ENCODE measurements at places on chromosomes 5 and 9.

DNA sequence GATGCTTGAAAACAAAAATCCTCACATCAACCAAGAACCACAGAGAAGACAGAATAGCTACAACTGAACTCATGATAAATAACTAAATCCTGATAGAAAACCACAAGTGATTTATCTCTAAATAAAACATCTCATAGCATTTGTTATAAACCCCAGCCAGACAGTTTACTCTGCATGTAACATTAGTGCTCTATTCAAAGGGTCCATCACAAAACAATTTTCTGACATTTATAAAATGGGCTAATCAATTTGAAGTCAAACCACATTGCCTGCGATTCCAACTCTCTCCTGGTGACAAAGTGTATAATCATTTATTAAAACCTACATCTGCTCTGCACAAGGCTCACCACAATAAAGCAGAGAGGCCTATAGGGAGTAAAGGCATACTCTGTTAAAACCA is 49.8 kb downstream of the UIMC1 start:
- no peak for DNase-seq

- no peak for DNase-seq
Observed at GRCh38 chr5:135310328-135310989, 88.6 kb downstream of the MACROH2A1 start.

DNA sequence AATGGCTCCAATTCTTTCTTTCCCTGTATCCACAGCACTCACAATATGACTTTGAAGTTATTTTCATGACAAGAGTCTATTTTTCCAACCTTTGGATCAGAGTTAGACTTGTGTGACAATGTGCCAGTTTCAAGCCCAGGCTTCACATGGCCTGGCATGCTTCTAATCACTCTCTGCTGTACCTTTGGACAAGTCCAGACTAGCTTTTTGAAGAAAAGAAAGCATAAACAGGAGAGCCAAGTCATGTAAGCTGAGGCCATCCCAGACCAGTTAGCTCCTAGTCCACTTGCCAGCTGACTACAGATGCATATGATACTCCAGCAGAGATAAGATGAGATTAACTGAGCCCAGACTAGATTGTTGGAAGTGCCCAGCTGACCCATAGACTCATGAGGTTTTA is 513.6 kb upstream of the C9orf72 start:
- DNase-seq: no peak

DNA sequence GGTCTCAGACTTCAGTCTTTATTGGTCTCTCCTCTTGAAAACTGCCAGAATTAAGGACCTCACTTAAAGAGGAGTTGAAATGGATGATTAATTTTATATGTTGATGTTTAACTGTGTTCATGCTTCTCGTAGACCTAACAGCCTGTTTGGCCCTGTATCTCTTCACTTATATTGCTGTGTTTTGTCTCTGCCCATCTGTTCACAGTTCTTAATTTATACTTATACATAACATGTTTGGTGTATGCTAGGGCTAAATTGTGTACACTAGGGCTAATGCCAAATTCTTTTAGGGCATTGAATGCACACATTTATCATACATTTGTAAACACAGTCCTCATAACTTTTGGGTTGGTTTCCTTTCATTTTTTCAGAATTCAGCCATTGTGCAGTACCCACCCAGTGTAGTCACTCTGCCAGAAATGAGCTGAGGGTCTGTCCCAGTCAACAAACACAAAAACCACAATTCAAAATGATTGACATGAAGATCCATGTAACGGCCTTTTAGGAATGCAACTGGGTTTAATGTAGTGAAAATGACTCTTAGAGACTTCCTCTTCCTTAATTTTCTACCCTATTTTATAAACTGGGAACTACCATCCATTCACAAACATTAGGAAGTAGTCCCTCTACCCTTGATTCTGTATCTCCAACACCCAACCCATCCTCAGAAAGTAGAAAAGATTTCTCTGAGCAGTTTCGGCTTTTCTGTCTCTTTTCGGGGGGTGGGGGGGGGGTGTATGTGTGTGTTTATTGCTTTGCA is 668.8 kb upstream of the KLF4 start:
- DNase-seq: no peak

- DNase-seq: no peak
Observed at GRCh38 chr5:93909356-93909755, 168.0 kb upstream of the POU5F2 start.

- DNase-seq: no peak
Observed at GRCh38 chr9:35917261-35917660, 8.0 kb downstream of the SPAAR start.

DNA sequence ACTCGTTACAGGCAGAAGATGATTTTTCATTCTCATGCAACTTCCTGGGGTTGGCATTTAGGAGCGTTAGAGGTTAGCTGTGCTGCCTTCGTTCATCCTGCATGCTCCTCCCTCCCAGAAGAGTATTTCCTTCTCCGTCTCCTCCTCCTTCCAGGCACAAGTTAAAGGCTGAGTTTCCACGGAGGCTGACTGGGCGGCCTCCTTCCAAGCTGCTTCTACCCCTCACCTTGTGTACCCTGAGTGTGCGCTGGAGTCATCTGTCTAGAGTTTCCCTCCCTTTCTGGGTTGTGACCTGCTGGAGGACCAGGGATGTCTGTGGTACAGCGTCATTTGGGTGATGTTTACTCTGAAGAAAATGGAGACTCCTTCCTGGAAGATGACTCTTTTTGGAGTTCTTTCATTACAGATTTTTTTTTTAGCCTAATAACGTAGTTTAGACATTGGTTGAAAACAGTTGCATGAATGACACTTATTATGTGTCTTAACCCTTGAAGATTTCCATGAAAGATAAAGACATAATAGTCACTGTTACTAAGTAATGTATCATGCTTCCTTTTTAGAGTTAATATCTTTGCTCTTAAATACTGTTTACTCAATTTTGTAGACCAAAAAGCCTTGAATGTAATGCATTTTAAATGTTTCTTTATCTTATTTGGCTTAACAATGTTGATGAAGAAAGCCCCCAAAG is 146.9 kb downstream of the TENT4A start:
- no peak for DNase-seq

DNA sequence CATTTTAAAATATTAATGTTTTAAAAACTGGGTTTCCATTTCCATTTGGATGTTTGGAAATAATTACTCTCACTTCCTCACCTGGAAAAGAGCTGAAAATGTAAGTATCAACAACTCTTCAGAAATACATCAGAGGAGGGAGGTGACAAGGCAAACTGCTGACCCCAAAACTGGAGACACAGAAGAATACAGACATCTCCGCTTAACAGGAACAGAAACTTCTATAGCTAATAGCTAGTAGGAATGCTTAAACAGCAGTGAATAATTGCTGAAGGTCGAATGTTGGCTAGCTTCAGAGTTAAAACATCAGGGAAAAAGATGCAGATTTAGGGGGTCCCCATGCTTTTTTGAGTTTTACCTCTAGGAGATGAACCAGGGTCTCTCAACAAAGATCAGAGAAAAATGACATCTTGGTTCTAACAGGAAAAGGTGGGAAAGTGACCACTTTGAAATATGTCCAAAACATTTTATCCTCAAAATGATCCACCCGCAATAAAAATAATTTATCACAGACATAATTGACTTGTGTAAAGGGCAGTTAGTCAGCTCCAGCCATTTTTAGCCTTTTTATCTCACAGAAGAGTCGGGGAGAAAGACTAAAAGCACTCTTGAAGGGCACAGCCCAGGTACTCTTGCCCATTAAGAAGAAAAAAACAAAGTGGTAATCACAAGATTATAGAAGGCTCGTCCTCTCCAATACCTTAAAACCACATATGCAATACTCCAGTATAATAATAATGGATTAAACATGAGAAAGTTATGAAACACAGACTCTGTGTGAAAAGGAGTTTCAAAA is 1474.9 kb downstream of the EFNA5 start:
- DNase-seq: no peak

DNA sequence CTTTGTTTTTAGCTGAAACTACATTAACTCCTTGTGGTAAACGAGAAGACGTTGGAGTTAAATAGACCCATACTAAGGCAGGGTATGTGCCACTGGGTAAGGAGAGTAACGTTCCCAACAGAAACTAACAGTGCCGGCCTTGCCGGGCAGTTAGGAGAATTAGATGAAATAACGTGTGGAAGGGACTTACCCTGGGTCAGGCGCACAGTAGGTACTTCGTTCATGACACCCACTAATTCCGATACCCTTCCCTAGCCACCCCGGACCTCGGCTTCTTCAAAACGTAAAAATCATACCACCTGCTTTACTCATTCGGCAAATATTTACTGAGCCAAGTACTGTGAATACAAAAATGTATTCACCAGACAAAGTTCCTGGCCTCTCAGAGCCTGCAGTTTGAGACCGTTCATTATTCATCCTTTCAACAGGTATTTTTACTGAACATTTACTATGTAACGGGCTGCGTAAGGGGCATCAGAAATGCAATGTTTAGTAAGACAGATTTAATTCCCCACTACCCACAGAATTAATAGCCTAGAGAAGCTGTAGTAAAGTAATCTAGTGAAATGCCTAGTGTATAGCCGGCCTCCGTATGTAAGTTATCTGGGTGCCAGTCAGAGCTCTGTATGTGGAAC is 3.2 kb upstream of the SMIM23 start:
- no peak for DNase-seq

DNA sequence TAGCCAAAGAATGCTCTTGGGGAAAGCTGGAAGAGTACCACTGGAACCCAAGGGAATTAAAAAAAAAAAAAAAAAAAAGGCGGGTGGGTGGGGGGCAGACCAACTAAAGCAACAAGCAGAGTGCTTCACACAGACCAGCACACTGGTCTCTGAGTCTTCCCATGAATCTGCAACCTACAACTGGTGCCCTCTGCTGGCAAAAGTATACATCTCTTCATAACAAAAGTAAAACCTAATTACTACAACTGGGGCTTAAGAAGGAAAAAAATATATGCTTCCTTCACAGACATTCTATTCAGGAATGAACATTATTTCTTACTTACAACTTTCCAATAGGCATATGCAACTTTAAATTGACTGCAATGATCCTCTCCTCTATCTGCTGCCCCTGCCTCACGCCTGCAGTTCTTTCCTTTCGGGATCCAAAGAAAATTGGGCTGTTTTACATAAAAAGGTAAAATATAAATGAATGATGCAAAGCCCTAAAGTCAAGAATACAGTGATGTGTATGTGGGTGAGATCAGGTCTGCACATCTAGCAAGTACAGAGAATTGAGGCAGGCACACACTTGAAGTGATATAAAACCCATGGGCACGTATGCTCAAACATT is 7.2 kb upstream of the KLHL3 start:
- no peak for DNase-seq
